Anterior cingulate cortex (tissue), 58 donors: ENCODE measurements at places on chromosomes 7 and 10.

GRCh38 chr10:114815791-114816190 is 5.8 kb upstream of the FHIP2A start:
- no peak for DNase-seq

GRCh38 chr7:25759286-25759685 is 392.7 kb upstream of the NFE2L3 start:
- DNase-seq: no peak

DNA sequence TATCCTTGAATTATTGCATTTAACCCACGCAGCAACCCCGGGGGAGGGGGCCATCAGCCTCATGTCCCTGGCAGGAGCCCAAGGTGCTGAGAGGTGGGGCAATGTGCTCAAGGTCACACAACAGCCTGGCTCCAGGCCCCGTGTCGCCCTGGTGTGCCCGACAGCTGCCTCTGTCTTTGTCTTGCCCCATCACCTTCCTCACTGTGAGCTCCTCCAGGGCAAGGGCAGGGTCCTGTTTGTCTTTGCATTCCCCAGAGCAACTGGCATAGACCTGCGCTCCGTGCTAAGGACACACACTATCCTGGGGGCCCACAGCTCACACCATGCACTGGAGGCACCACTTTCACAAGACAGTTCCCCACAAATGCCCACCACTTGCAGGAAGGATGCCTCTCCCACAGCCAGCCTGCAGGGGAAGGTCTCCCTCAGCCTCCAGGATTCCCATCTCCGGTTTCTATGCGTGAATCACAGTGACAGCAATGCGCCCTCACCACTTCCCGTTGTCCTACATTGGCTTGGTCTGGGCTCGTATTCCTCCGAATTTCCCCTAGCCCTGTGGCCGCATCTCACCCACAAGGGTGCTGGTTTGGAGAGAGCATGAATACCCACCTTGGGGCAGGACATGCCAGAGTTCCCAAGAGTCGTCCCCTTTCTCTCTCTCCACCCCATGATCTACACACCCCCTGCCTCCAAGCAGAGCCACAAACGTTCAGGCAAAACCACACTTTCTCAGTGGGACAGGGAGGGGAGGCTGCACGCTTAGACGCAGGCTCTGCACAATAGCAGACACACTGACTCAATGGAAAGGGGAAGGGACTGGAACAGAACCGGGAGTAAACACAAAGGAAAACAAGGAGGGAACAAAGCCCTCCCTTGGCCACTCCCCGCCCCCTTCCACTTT is 10.3 kb downstream of the ITPRIP start:
- DNase-seq: peak; percentile 23

GRCh38 chr7:94912085-94912484 is 4.7 kb downstream of the PPP1R9A start:
- no peak for DNase-seq

- DNase-seq: no peak
Measured at GRCh38 chr7:284762-285722, 4.9 kb upstream of the FOXL3 start.
